Fibroblast of skin of scalp (primary cell): ENCODE measurements at places on chromosomes 16 and 17.

- no peak for DNase-seq
Observed at GRCh38 chr17:50629902-50630301, 4.8 kb upstream of the ABCC3 start.

DNA sequence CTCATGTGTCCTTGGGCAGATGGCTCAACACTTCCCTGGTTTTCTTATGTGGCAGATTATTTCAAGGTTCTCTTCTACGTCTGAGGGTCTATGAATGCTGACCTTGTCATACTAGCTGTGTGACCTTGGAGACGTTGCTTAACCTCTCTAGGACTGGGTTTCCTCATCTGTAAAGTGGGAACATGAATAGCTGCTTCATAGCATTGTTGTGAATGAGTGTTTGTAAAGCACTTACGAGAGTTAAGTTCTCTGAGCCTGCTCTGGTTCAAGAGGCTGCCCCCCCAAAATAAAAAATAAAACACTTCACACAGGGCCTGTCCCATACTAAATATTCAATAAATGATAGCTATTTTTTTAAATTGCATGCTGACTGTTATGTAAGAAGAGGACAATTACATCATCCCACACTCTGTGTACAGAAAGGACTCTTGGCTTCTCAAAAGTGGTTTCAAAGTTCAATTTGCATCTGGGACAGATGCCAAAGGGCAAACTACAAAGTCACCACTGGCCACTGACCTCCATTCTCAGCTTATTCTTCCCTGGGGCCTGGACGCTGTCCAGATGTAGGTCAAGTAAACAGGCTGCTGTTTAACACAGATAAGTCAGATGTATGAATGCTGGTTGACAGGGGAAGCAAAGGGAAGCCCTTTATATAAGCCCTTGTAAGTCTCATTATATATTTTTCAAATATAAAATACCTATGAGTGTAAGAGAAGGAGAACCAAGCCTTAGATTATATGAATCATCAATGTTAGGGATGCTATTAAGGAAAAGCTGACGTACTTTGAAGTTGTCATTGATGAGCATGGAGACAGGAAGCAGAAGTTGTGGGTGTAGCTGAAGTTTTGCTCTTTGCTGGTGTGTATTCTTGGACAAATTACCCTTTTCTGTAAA lies 15.4 kb upstream of the NDEL1 start:
- DNase-seq: peak; percentile 7

DNA sequence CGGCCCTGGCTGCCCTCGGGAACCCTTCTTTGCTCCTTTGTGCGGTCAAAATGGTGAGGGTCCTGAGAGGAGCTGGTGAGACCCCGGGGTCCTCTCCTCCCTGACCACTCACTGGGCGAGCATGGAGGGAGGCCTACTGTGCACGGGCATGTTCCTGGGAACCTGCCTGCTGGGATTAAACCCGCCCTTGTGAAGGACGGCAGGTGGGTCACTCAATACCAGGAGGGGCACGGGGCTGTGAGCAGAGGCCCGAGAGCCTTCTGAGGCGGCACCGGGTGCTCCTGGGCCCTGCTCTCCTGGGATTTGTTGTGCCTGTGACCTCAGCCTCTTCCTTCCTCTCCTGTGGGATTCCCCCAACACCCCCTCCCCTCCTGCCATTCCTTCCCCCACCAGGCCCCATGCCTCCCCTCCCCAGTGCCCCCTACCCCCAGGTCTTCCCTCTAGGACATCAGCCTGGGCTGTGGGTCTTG lies 19.7 kb downstream of the METRNL start:
- no peak for DNase-seq

GRCh38 chr17:10337976-10338375 lies 34.8 kb downstream of the MYH13 start:
- DNase-seq: peak; percentile 92

DNA sequence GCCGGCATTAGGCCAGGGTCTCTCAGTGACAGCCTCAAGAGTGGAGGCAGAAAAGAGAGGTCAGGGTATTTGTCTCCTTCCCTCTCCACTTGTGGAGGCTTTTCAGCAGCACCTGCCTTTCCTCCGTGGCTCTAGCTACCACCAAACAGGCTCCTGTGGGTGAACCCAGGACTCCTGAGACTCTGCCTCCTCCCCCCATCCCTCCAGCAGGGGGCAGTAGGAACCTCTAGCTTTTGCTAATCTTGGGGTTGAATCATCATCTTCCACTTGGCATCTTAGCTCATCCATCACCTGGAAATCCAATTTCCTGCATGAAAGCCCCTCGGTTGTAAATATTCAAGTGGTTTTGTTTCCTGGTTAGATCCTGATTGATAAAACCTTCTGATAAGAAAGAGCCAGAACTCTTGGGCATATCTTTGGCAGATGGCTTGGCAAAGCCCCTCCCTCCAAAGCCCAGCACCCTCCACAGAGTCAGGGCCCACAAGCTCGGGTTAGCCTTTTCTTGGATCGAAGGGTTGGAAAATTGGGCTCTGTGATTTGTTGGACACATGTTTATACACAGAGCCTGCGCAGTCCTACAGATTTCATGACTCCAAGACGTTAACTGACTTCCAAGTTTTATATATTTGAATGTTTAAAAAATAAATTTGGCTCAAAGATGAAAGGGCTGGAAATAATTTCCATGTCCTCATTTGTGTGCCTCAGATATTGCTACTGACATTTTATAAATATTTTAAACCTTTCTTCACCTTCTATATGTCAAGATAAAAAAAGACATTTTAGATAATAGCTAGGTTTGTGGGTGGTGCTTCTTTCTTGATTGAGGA lies 322.1 kb downstream of the MAP2K4 start:
- DNase-seq: no peak

DNA sequence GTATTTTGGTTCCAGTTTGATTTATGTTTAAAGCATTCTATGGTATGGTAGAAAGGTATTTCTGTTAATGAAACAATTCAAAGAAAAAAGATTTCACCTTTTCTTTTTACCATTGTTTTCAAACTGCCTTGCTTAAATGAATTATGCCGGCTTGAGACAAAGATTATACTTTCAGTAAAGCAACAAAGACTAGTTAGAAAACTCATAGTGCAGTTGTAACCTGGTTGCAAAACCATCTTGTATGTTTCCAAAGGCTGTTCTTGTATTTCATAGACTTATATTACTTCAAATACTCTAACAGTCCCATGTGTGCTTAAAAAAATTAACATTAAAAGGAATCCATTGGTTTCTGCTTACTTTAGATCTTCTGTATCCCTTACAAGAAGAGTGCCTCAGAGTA lies 118.5 kb upstream of the NACA2 start:
- no peak for DNase-seq

GRCh38 chr17:41567317-41567716 lies 4.5 kb downstream of the KRT9 start:
- DNase-seq: no peak

DNA sequence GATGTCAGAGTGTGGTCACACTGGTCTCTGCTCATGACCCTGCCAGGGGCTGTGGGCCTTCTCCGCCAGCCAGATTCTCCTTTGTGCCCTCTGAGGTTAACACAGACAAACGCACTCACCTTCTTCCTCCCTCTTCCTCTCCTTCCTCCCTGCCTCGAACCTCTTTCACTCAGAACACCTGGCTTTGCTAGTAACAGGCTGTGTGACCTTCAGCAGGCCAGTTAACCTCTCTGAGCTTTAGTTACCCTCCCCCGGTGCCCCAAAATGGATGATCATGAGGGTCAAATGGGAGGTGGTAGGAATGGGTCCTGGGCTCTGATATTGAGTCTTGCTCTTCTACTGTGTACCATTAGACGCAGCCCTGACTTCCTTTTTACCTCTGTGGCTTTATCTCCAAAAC lies 127.1 kb downstream of the OR1D5 start:
- no peak for DNase-seq

DNA sequence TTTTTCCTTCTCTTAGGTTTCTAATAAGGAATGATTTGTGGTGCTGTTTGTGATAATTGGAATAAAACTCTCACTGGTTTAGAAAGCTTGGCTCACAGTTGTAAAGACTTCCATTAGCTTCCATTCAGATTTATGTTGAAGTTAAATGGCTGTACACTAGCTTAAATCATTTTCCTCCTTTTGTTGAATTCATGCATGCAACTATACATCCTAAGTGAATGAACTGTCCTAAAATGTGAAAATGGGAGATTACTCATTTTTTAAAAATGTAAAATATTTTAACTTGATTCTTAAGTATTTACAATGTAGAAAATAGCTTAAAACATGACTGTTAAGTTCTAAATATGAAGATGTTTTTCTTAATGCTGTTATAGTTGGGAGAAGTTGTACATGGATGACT lies 15.2 kb downstream of the PRKCA start:
- DNase-seq: peak; percentile 72

DNA sequence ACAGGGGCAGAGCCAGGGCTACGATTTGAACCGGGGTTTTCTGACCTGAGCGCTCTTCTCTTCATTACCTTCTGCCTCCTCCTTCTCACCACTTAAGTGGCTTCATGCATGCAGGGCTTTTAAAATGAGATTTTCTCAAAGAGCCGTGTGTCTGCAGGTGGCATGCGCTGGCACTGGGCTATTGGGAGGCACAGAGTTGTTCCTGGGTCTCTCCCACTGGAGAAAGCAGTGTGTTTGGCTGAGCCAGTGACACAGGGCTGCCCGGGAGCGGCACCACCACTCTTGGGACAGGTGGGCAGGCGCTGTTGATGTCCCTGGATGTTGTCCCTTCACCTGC lies 218.8 kb upstream of the CHMP6 start:
- no peak for DNase-seq

GRCh38 chr17:50055426-50056216 lies at the start of gene ITGA3:
Gene ITGA3, plus strand, starts transcription at chr17:50056110. Its CDS starts 330 bp downstream, at chr17:50056440.
- DNase-seq: peak; percentile 76

DNA sequence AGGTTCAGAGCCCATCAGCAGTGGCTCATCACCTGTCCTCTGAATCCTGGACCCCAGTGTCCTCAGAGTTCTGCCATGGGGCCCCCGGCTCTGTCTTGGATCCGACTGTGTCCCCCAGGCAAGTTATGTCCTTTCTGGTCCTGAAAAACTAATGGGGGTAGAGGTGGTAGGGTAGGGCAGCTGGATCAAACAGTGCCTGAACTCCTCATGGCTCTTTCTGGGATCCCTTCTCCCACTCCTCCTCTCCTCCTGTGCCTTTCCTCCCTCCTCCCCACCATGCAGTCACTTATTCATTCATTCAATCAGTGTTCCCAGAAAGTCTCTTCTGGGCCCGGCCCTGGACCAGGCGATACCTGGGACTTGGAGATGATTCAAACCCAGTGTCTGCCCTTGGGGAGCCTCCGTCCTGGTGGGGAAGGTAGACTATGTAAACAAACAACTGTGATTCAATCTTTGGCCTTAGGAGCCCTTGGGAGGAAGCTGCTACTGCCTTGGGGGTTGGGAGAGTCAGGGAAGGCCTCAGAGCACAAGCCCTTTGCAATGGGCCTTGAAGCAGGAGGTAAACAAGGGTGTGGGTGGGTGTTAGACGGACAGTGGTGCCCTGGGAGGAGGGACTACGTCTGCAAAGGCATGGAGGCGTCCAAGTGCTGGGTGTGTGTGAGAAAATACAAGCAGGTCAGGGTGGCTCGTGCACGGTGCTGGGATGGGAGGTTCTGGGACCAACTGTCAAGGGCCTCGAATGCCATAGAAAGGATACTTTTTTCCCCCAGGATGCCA lies 6.4 kb upstream of the FAM83G start:
- no peak for DNase-seq

- peak; percentile 30 for DNase-seq
Observed at GRCh38 chr16:75289189-75289588, 37.8 kb upstream of the BCAR1 start.

DNA sequence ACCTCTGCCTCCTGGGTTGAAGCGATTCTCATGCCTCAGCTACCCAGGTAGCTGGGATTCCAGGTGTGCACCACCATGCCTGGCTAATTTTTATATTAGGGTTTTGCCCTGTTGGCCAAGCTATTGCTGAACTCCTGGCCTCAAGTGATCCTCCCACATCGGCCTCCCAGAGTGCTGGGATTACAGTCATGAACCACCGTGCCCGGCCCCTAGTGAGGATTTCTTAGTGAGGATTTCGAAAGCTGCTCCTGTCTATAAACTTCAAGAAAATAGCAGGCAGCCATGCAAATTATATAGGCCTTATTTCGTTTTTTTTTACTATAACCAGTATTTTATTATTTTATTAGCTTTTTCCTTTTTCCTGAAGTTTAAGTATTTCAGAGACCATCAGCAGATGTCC lies 41.6 kb downstream of the EPN2 start:
- no peak for DNase-seq

- DNase-seq: no peak
Observed at GRCh38 chr17:82332669-82333278, 792 bp downstream of the SECTM1 start.

DNA sequence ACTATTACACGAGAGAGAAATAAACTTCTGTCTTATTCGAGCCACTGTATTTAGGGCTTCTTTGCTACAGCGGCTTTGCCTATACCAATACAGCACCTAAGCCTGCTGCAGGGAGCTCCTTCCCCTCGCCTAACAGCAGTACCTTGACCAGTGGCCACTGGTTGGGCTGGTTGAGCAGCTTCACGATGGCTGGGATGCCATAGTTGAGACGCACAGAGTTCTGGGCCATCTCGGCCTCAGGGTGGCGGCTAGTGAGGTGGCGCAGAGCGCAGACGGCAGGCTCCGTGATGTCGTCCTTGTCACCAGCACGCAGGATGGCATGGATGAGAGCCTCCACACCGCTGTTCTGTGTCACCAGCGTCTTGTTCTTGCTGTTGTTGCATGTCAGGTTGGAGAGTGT lies 23.7 kb downstream of the JUP start:
- no peak for DNase-seq

DNA sequence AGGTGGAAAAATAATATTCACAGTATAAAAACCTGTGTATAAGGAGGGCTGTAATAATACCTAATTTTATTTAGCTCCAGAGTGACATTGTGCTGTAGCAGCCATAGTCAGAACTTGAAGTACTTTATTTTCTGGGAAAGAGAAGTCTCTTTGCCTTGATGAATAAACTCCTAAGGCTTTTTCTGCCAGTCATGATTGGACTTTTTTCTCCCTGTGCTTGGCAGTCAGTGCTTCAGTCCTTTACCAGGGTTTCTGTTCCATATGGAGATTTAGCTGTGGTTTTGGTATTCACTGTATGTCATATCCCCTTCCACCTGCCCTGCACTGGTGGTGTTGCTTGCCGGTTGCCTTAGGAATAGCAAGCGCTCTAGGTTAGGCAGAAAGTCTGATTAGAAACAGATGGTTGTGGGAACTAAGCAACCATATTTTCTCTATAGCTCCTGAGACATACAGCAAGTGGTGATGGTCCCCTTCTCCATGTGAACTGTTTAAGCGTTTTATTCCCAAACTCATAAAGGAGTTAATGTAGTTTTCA lies 24.7 kb downstream of the DDX42 start:
- peak; percentile 7 for DNase-seq

GRCh38 chr16:53100889-53101288 lies 46.1 kb downstream of the CHD9 start:
- no peak for DNase-seq
